ENCODE measurements at places on chromosomes 3 and 15. TPM values are rescaled to one million over a fixed set of nuclear protein-coding genes. Genes with fewer than 3 reads are reported as not detected.

CCR8 gene
- total RNA-seq: not detected

LRRC34 gene
- 2.9 TPM for total RNA-seq

C2CD4A gene
- 0.28 TPM for total RNA-seq

WNT7A gene
- not detected for total RNA-seq

GOLGA8T gene
- total RNA-seq: 0.28 TPM

C3orf70 gene
- total RNA-seq: 1.9 TPM

CFAP100 gene
- not detected for total RNA-seq

CCPG1 gene
- total RNA-seq: 57.7 TPM

SCAANT1 gene
- not detected for total RNA-seq

PTPRG gene
- total RNA-seq: 18.6 TPM

DZIP3 gene
- total RNA-seq: 10.0 TPM

SYNPR gene
- not detected for total RNA-seq

MAP1A gene
- total RNA-seq: 39.5 TPM

KCNH8 gene
- total RNA-seq: not detected

TMEM158 gene
- 40.3 TPM for total RNA-seq

STAC gene
- 44.7 TPM for total RNA-seq

OR5K4 gene
- total RNA-seq: not detected

TRIM42 gene
- not detected for total RNA-seq

PTH1R gene
- 0.38 TPM for total RNA-seq

STX19 gene
- total RNA-seq: under 0.01 TPM

FBXW12 gene
- 0.28 TPM for total RNA-seq

SLC22A14 gene
- 0.28 TPM for total RNA-seq

PRTG gene
- 1.9 TPM for total RNA-seq

GABRB3 gene
- total RNA-seq: 0.28 TPM

EID1 gene
- 373 TPM for total RNA-seq

P2RY1 gene
- total RNA-seq: 0.38 TPM

AGBL1 gene
- not detected for total RNA-seq

ACVR2B gene
- total RNA-seq: 1.9 TPM

SLC9A9 gene
- 2.7 TPM for total RNA-seq

APOD gene
- 1.4 TPM for total RNA-seq

MINAR1 gene
- 0.38 TPM for total RNA-seq

CPA3 gene
- not detected for total RNA-seq

SEMA4B gene
- 24.2 TPM for total RNA-seq

ZNF662 gene
- total RNA-seq: 0.85 TPM

SAMD7 gene
- total RNA-seq: not detected

CCR9 gene
- total RNA-seq: not detected

CKMT1B gene
- not detected for total RNA-seq

TGM5 gene
- not detected for total RNA-seq

TIGIT gene
- under 0.01 TPM for total RNA-seq

BLOC1S6 gene
- 101 TPM for total RNA-seq

GRAMD1C gene
- total RNA-seq: 7.5 TPM
